ENCODE measurements at places on chromosomes 6 and 20.
A peak's percentile ranks its signal among the peaks of the same experiment; 100 is the strongest.

GRCh38 chr6:1906609-1907008 is 296.9 kb downstream of the FOXC1 start:
- DNase-seq = no peak

- DNase-seq = no peak
Measured at GRCh38 chr6:117613920-117614560, 11.7 kb upstream of the GOPC start.

DNA sequence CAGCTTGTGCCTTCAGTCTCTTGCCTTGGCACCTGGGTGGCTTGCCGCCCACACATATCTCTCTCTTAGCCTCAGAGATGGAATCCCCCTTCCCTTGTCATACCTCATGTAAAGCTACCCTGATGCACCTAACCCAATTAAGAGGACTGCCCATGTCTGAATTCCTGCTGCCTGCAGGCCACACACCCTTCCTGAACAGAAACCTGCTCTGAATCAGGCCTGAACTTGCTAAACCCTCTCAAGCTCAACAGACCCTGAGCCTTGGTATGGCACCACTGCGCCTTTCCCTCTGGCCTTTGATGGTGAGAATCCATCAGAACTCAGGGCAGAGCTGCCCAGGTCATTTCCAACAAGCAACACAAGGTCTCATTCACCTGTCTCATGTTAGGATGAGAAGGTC is 5.2 kb downstream of the RAET1G start:
- DNase-seq = no peak

GRCh38 chr20:8457978-8458377 is 325.9 kb downstream of the PLCB1 start:
- DNase-seq = no peak

DNA sequence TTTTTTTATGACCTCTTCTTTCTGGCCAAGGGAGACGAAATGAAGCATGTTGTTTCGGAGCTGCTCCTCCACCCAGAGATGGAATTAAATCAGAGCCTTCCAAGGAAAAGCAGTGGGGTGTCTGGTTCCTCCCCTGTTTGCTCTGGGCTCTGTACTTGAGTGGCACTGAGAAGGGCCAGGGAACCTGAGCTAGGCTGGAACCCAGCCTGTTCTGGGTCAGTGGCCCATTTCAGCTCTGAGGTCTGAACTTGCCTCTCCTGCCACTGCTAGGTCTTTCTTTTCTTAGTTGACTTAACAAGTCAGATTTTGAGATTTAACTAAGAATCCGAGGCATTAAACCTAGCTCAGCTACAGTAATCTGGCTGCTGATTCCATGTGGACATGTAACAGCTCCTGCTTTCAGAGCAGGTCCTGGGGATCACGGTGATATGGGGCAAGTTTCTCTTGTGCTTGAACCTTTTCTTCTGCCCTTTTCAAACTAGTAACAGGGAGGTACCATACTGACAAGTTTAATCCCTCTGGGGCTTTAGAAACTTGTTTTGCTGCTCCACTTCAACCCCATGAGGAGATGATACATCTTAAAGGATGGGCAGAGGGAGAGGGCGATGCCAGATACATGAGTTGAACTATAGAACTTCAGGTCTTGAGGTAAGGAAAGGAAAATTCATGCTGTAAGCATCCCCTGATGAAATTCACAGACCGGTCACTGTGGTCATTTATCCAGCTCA is 101.1 kb downstream of the SLC24A3 start:
- DNase-seq = no peak

DNA sequence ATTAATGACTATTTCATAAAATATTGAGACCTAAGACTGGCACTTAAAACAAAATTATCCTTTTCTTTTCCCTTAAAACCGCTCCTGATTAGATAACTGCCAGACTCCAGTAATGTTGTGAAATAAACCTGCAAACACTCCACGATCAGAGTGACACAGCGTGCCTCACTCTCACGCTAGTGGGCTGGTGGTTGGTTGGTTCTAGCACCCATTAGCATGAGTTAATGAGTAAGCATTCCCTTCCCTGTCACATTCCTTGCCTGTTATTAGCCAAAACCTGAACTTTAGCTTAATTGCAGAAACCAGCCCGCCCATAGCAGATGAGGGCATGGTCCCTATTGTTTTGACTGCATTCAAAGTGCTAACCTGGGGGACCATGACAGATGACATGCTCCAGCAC is 193.4 kb downstream of the CD83 start:
- no peak for DNase-seq

GRCh38 chr6:158649289-158650143 is at the start of gene SYTL3:
TSS of gene SYTL3 (plus strand) at chr6:158650054. CDS start at chr6:158663269, 13,215 bp downstream.
- DNase-seq = peak; percentile 40

- no peak for DNase-seq
Measured at GRCh38 chr6:111721753-111722154, 116.1 kb upstream of the TRAF3IP2 start.
